ENCODE measurements at places on chromosomes 16 and 17.

DNA sequence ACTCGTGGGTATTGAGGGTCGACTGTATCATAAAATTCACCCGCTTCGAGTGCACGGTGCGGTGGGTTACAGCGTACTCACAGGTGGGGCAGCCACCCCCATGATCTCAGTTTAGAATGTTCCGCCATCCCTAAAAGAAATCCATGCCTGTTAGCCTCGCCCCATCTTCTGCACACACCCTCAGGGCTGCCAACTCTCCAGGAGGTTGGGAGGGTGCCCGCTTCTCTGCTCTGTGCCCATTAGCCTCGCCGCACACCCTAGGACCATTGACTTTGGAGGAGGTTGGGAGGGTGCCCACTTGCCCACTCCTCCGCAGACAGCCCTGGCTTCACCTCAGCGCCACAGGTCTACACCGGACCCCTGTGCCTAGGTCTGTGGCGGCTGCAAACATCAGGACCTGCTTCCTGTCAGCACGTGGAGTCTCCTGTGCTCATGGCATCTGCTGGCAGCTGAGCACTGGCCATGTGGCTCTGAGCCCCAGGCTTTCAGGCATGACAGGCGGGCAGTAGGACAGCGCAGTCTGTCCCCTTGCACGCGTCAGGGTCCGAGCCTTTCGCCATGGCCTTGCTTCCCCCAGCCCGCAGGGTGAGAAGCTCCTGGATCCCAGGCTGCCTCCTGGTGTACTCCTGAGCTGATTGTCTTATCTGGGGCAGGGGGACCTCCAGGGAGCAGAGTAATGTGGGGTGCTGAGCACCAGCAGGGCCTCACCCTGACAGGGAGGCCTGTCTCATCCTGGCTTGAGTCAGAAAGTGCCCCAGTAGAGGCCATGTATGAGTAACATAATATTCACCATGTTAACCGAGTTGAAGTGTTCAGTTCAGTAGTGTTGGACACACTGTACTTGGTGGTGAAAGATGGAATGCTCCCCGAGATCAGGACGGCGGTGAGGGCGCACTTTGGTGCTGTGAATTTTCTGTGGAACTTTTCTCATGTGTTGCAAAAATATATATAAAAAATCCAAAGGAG, 21.9 kb downstream of the NME3 start:
- no peak for DNase-seq

DNA sequence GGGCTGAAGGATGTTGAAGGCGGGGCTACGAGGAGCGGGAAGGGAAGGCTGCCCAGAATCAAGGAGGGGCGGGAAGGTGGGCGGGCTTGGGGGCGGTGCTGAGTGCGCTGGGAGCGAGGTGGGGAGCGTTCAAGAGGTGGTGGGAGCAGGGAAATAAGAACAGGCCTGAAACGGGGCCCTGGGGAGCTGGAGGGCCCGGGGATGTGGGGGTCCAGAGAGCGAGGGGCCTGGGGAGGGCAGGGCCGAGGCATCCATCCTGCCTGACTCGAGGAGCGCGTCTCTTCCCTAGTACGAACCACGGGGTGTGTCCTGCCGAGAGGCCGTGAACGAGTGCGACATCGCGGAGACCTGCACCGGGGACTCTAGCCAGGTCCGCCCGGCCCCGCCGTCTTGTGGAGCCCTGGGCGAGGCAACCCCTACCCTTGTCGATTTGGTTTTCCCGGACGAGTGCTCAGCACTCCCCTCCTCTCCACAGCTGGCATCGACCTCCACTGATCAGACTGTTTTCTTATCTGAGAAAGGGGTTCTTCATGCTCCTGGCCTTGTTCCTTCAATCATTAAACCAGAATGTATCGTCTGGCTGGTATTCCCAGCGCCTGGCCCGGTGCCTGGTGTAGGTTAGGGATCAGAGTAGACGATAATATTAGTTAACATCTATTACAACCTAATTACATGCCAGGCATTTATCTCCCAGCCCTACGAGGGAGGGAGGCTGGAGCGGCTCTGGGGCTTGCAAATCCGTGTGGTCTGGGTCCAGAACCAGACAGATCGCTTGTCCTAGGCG, 17.2 kb downstream of the ADAM11 start:
- no peak overlapping the region for H3K27ac ChIP-seq
- no peaks in the 10 kb centered on the region for H3K36me3 ChIP-seq
- DNase-seq = no peak
- H3K4me1 ChIP-seq = peaks cover 6% of the 10 kb centered on the region
- peak overlapping the region; percentile 64 for H3K4me3 ChIP-seq

- H3K4me1 ChIP-seq = peaks cover 4% of the 10 kb centered on the region
- no peak overlapping the region for H3K27ac ChIP-seq
- H3K36me3 ChIP-seq = no peaks in the 10 kb centered on the region
- DNase-seq = no peak
- H3K27me3 ChIP-seq = no peaks in the 10 kb centered on the region
- H3K4me3 ChIP-seq = no peak overlapping the region
These were observed 1.5 kb downstream of the NMRAL1 start for GRCh38 chr16:4472880-4473279.

DNA sequence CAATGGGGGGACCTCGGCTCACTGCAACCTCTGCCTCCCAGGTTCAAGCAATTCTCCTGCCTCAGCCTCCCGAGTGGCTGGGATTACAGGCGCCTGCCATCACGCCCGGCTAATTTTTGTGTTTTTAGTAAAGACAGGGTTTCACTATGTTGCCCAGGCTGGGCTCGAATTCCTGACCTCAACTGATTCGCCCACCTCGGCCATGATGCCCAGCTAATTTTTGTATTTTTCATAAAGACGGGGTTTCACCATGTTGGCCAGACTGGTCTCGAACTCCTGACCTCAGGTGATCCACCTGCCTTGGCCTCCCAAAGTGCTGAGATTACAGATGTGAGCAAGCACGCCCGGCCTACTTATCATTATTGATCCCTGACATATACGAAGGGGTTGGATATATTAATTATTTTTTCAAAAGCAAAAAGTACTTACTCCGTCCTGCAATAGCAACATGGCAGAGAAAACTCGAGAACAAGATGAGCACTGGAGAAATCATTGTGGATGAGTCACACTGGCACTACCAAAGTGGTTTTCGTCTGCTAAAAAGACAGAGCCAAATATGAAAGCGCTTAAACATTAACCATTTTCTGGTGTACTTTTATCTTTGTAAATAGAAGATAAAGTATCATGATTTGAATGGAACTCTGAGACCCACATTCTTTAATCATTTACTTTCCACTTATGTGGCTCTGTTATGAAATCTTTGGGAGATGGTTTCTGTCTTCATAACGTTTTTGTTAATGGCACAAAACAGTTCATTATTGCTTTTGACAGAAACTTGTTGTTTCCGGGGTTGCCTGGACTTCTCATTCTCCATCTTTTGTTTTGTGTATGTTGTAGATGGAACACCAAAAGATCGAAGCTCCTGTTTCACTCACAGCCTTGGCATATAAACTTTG, at the start of gene APOH:
Gene APOH, minus strand, starts transcription at position 529 of the 896 bp plus-strand sequence. Its CDS starts 36 bp downstream, at position 493.
- no peak for DNase-seq
- H3K27ac ChIP-seq = no peak within 1 kb of the TSS
- H3K36me3 ChIP-seq = no peaks in the 10 kb centered on the region
- no peaks in the 10 kb centered on the region for H3K27me3 ChIP-seq
- no peaks in the 10 kb centered on the region for H3K4me1 ChIP-seq

GRCh38 chr17:47207143-47208067, 1.7 kb upstream of the MYL4 start:
- no peak for DNase-seq
- H3K4me1 ChIP-seq = peaks cover 42% of the 10 kb centered on the region
- no peak overlapping the region for H3K4me3 ChIP-seq
- no peaks in the 10 kb centered on the region for H3K27me3 ChIP-seq

- no peak for DNase-seq
- H3K27ac ChIP-seq = no peak overlapping the region
- no peaks in the 10 kb centered on the region for H3K4me1 ChIP-seq
- no peaks in the 10 kb centered on the region for H3K36me3 ChIP-seq
These were observed 9.9 kb downstream of the CCDC102A start for GRCh38 chr16:57526498-57526897.

- H3K27me3 ChIP-seq = no peaks in the 10 kb centered on the region
- no peak overlapping the region for H3K4me3 ChIP-seq
These were observed 64.9 kb downstream of the TEX14 start for GRCh38 chr17:58626905-58627304.

DNA sequence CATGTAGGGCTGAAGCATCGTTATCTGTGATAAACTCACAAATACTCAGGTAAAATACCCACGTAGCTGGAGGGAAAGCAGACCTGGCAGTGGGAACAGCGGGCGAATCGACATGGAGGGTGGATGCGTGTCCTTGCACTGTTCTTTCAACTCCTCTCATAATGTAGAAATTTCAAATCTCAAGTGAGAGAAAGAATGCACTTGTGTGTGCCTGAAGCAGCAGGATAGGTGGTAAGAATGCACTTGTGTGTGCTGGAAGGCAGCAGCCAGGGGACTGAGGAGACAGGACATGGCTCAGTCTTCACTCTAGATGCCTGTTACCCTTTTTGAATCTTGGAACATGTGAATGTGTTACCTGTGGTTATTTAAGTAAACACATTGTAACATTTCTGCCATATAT, 10.4 kb downstream of the IFT140 start:
- H3K36me3 ChIP-seq = no peaks in the 10 kb centered on the region
- no peak overlapping the region for H3K4me3 ChIP-seq
- H3K27ac ChIP-seq = no peak overlapping the region
- H3K4me1 ChIP-seq = no peaks in the 10 kb centered on the region
- no peaks in the 10 kb centered on the region for H3K27me3 ChIP-seq

GRCh38 chr16:59971264-59971663, 1237.1 kb upstream of the GOT2 start:
- H3K4me3 ChIP-seq = no peak overlapping the region
- no peaks in the 10 kb centered on the region for H3K4me1 ChIP-seq
- no peaks in the 10 kb centered on the region for H3K27me3 ChIP-seq

- H3K4me3 ChIP-seq = no peak overlapping the region
- no peak overlapping the region for H3K27ac ChIP-seq
- no peaks in the 10 kb centered on the region for H3K27me3 ChIP-seq
- no peaks in the 10 kb centered on the region for H3K36me3 ChIP-seq
These were observed 8.2 kb downstream of the FAM117A start for GRCh38 chr17:49755663-49756283.

GRCh38 chr17:45093444-45094110, 32.5 kb downstream of the NMT1 start:
- H3K27ac ChIP-seq = no peak overlapping the region
- DNase-seq = no peak
- no peaks in the 10 kb centered on the region for H3K4me1 ChIP-seq
- H3K27me3 ChIP-seq = no peaks in the 10 kb centered on the region
- H3K4me3 ChIP-seq = no peak overlapping the region
- peaks cover 11% of the 10 kb centered on the region for H3K36me3 ChIP-seq

DNA sequence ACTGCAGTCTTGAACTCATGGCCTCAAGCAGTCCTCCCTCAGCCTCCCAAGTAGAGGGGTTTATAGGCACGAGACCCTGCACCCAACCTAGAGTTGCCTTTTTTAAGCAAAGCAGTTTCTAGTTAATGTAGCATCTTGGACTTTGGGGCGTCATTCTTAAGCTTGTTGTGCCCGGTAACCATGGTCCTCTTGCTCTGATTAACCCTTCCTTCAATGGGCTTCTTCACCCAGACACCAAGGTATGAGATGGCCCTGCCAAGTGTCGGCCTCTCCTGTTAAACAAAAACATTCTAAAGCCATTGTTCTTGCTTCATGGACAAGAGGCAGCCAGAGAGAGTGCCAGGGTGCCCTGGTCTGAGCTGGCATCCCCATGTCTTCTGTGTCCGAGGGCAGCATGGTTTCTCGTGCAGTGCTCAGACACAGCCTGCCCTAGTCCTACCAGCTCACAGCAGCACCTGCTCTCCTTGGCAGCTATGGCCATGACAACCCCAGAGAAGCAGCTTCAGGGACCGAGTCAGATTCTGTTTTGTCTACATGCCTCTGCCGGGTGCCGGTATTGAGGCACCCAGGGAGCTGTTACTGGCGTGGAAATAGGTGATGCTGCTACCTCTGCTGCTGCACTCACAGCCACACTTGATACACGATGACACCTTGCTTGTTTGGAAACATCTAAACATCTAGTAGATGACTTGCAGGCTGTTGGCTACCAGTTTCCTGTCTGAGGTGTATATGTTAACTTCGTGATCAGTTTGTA, 3.3 kb downstream of the RPL13 start:
- DNase-seq = no peak
- no peaks in the 10 kb centered on the region for H3K36me3 ChIP-seq
- peaks cover 8% of the 10 kb centered on the region for H3K4me1 ChIP-seq
- H3K27ac ChIP-seq = no peak overlapping the region

- DNase-seq = no peak
- H3K27ac ChIP-seq = no peak overlapping the region
- H3K4me3 ChIP-seq = no peak overlapping the region
- H3K36me3 ChIP-seq = no peaks in the 10 kb centered on the region
- H3K27me3 ChIP-seq = no peaks in the 10 kb centered on the region
These were observed 42.3 kb upstream of the NKD1 start for GRCh38 chr16:50505714-50506542.

DNA sequence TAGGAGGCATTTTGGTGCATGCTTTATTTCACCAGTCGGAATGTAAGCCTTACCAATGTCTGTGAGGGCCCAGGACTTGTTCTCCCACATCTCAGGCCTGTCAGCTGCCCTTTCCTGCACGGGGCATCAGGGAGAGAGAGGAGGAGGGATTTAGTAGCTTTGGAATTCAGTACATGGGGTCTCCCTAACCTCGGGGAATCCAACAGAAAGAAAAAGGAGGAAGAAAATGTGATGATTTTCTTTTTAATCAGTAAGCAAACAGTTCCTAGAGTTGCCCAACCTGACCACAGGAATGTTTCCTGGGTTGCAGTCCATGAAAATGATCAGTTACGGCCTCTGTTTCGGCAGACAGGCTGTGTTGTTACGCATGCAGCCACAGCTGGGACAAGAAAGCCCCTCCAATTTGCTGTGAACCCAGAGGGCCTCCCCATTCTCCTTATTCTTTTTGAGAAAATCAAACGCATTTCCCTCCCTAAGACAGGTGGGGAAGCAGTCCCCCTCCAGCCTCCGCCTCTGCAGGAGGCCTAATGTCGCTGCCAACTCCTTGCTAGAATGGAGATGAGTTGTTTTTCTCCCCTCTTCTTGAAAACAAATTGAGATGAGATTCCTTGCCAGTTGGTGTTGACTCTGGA, 53.1 kb upstream of the TANGO6 start:
- DNase-seq = no peak
- no peaks in the 10 kb centered on the region for H3K27me3 ChIP-seq
- no peak overlapping the region for H3K27ac ChIP-seq

- H3K27me3 ChIP-seq = no peaks in the 10 kb centered on the region
- H3K4me3 ChIP-seq = no peak overlapping the region
- H3K36me3 ChIP-seq = no peaks in the 10 kb centered on the region
- DNase-seq = no peak
These were observed 128.0 kb upstream of the PLCG2 start for GRCh38 chr16:81650982-81651562.

DNA sequence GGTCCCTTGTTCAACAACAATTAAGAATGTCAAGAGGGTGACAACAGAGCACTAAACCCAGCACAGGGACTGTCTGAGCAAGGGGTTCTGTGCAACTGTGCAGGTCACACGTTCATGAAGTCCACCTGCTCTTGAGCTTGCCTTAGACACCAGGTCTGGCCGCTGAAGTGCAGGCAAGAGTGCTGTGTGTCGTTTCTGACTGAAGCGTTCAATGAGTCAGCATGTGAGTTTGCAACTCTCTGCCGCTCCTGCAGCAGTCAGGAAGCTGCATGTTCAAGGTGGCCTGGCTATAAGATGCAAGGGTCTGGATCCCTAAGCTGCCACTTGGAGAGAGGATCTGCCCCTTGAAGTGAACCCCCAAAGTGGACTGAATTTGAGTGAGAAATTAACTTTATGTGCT, 332.7 kb upstream of the HSBP1 start:
- no peak overlapping the region for H3K4me3 ChIP-seq
- H3K36me3 ChIP-seq = no peaks in the 10 kb centered on the region
- no peak for DNase-seq
- H3K27me3 ChIP-seq = no peaks in the 10 kb centered on the region

Data from MM.1S (cell line).